Activated CD4-positive, CD25-positive, alpha-beta regulatory T cell (primary cell): ENCODE measurements at places on chromosomes 2 and 18.

- no peak for DNase-seq
Observed at GRCh38 chr2:50718146-50718545, 313.8 kb downstream of the NRXN1 start.

GRCh38 chr2:185278761-185279160, 459.8 kb upstream of the FSIP2 start:
- DNase-seq, result no peak

DNA sequence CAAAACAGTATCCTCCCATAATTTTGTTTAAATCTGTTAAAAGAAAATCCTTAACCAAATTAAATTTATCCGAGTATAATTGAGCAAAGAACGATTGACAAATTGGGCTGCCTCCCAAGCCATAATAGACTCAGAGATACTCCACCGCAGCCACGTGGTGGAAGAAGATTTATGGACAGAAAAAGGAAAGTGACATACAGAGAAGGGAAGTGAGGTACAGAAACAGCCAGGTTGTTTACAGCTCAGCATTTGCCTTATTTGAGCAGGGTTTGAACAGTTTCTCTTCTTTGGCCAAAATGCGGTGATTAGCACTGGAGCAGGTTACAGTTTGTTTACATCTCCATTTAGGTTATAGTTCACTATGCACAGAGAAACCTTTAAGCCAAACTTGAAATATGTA, 60.8 kb downstream of the KYNU start:
- no peak for DNase-seq

DNA sequence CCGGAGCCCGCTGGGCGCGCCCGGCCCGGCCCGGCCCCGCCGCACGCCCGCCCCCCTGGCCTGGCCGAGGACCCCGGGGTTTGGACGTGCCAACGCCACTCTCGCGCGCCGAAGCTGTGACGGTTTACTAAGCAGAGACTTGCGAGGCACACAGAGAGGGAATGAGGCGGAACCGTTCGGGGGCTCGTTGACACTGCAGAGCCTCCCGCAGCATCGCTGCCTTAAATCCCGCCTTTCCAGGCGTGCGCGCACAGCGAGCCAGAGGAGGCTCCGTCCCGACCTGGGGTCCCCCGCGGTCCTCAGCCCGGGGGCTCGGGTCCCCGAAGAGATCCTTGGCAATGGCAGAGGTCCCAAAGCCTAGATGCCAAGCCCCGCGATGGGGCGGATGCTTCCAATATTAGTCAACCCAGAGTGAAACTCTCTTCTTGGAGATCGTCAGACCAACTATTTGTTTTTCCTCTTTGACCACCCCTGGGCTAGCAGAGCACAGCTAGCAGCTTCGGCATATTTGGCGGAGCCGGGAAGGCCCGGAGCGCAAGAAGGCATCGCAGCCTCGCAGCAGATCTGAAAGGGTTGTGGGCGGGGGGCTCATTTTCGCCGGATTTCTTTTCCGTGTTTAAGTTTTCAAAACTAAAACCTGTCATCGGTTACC, at the start of gene ZNF385B:
TSS of gene ZNF385B (minus strand) at position 197 of the 652 bp plus-strand sequence.
- no peak for DNase-seq

- DNase-seq, result no peak
Observed at GRCh38 chr2:177359836-177360595, 32.6 kb upstream of the AGPS start.

DNA sequence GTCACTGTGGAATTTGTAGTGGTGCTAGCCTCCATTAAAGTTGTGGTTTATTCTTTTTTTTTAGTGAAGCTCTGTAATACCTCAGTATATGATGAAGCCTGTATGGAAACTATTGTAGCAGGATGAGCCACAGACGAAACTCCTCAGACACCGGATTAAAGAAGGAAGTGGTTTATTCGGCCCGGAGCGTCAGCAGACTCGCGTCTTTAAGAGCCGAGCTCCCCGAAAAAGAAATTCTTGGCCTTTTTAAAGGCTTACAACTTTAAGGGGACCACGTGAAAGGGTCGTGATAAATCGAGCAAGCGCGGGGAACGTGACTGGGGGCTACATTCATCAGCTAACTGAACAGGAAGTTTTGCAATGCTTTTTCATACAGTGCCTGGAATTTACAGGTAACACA, 8.1 kb upstream of the CCL20 start:
- no peak for DNase-seq

DNA sequence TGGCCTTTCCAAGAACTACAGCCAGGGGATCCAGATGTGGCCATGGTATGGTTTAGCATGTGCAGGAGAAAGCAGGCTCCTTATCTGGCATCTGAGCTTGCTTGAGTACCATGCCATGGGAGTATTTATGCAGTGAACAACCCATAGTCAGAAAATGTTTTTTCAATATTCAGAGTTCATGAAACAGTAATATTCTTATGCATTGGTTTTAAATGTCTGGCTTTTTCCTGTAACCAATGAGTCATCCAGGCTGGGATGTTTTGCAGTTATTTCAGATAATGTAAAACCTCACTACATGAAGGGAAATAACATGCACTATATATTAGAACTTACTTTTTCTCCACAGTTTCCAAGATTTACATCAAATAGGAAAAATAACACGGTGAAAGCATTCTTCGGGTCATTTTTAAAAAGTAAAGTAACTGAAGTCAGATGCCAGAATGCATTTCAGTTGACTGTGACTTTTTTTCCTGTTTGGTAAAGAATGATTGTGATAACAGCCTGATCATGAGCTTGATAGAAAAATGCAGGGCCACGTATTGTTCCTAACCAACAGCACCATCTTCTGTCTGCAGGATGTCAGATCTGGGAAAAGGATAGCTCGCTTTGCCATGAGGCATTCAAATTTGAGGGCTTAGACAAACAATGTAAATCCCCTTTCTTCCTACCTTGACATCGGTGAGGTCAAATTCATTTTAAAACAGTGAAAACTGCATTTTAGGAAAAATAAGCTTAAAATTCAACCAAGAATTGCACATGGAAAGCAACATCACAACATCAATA, 152.8 kb downstream of the DSC3 start:
- no peak for DNase-seq

- no peak for DNase-seq
Observed at GRCh38 chr2:70716131-70716743, 51.8 kb downstream of the ADD2 start.

- DNase-seq, result no peak
Observed at GRCh38 chr18:45749918-45750689, 26.1 kb downstream of the SLC14A1 start.

GRCh38 chr2:20189299-20189931, 35.5 kb downstream of the SDC1 start:
- DNase-seq, result no peak

GRCh38 chr2:130795431-130795830, 40.1 kb downstream of the AMER3 start:
- no peak for DNase-seq

- no peak for DNase-seq
Observed at GRCh38 chr2:191303140-191304005, 58.2 kb downstream of the MYO1B start.

- DNase-seq, result no peak
Observed at GRCh38 chr2:235191486-235191885, 239.7 kb downstream of the SH3BP4 start.

DNA sequence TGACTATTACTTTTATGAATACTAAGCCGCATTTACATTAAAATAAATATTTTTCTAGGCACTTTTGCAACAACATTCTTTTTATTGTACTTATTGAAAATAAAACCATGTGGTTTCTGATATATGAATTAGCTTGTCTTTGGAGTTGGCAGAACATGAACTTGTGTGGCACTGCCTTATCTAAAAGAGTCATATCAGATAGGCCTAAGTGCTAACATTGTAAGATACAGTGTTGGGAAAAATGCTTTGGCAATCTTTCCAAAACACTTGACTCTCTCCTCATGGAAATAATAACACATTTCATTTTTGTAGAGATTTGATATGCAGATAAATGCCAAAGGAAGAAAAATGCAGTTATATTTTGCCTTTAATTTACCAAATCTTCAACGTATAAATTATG, 191.7 kb downstream of the ERBB4 start:
- no peak for DNase-seq

DNA sequence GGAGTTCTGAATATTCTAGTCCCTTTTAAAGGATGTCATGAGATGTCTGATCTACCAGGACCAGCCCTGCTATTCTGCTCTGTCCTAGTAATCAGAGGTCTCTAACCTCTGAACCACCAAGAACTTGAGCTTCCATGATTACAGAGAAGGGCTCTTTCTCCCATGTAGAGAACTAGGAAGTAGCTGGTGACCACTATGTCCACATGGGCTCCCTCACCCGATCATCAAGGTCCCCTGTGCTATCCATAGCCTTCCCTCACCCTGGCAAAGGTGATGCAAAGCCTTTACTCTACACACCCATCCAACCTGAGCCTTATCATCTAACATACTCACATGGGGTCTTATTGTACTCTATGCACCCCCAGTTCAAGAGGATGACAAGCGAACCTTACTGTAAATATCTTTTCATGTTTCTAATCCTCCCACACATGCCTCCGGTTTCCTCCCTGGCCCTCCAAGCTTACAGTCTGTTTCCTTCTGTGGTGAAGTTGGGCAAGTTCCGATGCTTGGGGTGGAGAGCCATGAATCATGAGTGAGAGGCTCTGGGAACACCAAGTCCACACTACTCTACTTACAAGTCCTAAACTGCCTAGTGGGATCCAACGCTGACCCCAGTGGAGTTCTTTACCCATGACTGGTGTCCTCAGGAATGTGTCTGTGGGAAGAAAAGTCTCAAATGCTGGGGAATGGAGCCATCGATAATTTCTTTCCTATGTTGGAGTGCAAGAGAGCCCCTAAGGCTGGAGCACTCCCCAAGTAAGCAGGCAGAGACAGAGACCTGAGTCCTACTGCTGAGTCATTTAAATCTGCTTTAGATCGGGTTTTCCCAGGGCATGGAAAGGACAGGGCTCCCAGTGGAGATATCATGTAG, 73.3 kb upstream of the KLF7 start:
- DNase-seq, result no peak

GRCh38 chr2:25936889-25937545, 45.3 kb downstream of the KIF3C start:
- no peak for DNase-seq

DNA sequence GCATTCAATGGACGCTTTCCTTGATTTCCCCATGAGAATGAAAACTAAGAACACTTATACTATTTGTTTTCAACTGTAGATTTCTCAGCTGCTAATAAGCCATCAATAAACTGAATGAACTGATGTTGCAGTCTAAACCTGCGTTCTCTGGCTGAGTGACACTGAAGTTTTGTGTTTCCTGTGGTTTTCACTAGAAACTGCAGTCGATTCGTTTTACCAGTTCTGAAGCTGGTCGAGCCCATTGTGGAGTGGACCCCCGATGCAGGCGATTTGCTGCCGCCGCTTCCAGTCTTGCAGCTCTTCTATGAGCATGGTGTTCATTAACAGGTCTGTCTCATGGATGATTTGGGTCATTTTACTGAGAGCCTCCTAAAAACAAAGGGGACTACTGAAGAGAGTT, 50.6 kb upstream of the STAT1 start:
- DNase-seq, result no peak

DNA sequence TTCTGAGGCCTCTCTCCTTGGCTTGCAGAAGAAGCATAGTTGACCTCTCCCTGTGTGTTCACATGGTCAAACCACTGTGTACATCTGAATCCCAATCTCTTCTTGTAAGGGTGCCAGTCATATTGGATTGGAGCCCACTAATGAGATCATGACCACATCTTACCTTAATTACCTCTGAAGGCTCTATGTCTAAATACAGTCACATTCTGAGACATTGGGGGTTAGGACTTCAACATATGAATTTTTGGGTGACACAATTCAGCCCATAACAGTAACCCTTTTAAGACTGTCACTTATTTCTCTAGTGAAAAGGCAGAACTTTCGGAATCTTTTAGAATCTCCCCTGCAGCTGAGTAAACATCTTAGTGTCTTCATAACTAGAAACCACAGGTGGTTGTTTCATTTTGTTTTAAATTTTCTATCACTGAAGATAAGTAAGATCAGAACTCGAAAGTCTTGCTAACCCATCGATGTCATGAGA, 33.3 kb downstream of the BMP10 start:
- no peak for DNase-seq

- no peak for DNase-seq
Observed at GRCh38 chr2:189819297-189819704, 35.1 kb downstream of the PMS1 start.

DNA sequence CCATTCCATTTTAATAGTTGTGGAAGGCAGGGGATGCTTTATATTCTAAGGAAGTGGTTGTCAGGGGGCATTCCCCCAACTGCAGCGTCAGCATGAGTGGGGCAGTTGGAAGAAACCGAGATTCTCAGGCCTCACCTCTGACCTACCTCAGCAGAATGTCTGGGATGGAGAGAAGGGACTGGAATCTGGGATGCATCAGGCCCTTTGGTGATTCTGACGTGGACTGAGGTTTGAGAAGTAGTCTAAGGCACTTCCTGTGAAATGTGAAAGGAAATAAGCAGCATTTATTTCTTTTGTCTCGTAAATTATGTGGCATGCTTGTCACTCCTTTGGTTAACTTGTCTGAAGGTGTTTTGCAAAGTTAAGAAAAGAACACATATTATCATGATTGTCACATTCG, 540.7 kb upstream of the NETO1 start:
- DNase-seq, result no peak

- no peak for DNase-seq
Observed at GRCh38 chr2:25279091-25279651, 62.6 kb downstream of the DNMT3A start.

GRCh38 chr2:172516299-172516698, 39.6 kb upstream of the PDK1 start:
- no peak for DNase-seq

GRCh38 chr2:36659872-36660312, 36.6 kb upstream of the VIT start:
- DNase-seq, result no peak

DNA sequence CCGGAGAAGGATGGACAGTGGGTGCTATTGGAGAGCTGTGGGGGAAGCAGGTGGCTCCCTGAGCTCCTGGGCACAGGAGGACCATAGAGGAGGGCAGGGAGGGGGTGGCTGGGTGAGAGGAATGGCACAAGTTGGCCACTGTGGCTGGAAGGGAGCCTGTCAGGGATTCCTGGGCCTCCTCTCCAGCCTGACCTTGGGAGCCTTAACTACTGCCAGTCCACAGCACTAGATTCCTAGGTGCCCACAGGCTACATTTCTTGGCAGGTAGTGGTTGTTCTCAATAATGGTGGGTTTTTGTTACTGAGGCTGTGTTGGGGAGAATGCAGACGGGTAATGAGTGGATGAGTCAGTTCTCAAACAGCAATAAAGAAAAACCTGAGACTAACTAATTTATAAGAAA, 26.0 kb downstream of the EFHD1 start:
- no peak for DNase-seq
